Heart right ventricle (tissue), 16 donors: ENCODE measurements at places on chromosomes 12 and 14. TPM values are rescaled to one million over a fixed set of nuclear protein-coding genes. Genes with fewer than 3 reads are reported as not detected.
A peak's percentile ranks its signal among the peaks of the same experiment; 100 is the strongest.

DNA sequence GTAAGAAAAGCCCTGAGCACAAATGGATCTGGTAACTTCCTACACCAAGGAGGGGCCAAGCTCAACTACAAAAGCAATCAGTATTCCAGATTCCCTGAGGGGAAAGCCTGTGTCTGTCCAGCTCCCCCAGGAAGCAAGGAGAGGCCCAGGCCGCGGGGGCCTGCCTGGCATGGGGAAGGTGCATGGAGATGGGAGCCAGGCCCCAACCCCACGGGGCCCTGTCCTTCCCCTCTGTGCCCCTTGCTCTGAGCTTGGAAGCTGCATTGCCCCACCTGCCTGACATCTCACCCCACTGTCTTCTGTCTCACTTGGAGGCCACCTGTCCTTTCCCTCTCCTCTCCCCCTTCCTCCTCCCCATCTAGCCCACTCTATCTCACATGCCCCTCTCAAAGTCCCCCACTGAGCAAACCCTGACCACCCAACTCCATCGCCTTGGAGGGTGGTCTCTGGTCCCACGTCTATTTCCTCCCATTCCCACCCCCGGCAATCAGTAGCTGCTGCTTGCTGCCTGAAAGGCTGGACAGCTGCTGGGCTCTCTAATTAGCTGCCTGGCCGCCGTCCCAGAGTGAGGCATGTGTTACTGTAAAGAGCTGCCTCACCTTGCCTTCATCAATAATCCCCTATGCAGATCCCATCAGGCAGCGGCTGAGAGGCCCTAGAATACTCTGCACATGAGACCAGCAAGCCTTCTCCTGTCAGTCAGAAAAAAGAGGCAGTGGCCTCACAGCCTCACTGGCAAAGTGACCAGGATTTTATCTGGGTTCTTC is 3.4 kb upstream of the TMEM229B start:
- peak; percentile 32 for DNase-seq

DNA sequence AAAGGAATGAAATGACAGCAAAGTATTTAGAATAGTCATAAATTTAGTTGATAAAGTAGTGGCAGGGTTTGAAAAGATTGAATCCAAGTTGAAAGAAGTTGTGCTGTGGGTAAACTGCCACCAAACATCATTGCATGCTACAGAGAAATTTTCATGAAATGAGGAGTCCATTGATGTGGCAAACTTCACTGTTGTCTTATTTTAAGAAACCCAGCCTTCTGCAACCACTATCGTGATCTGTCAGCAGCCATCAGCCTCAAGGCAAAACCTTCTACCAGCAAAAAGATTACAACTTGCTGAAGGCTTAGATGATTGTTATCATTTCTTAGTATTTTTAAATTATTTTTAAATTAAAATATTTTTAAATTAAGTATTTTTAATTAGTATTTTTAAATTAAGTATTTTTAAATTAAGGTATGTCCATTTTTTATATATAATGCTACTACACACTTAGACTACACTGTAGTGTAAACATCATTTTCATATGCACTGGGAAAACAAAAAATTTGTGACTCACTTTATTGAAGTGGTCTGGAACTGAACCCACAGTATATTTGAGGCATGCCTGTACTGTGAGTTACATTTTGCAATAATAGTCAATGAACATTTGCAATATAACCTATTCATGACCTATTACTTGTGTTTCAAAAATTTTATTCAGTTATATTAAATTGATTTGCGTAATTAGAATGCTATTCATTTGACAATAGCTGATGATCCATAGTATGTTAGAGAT is 67.2 kb upstream of the SYT1 start:
- no peak for DNase-seq

GRCh38 chr12:57134949-57135348 is 6.7 kb downstream of the LRP1 start:
- no peak for DNase-seq

DNA sequence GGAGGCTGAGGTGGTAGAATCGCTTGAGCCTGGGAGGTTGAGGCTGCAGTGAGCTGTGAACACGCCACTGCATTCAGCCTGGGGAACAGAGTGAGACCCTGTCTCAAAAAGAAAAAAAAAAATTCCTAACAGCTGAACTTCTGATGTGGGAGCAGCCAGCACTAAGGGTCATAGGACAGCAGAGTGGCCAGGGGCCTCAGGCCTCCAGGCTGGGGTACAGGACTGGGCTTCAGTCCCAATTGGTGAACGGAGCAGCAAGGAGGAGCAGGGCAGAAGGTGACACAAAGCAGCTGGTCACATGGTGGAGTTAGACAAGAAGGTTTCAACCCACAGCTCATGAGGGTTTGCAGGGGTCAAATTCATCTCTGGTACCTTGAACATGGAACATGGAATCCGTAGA is 40.8 kb upstream of the NRXN3 start:
- no peak for DNase-seq

GRCh38 chr14:90599339-90599738 is 202.5 kb downstream of the CALM1 start:
- DNase-seq: no peak

- DNase-seq: no peak
These were observed 2.7 kb downstream of the TMEM119 start for GRCh38 chr12:108594960-108595710.

DNA sequence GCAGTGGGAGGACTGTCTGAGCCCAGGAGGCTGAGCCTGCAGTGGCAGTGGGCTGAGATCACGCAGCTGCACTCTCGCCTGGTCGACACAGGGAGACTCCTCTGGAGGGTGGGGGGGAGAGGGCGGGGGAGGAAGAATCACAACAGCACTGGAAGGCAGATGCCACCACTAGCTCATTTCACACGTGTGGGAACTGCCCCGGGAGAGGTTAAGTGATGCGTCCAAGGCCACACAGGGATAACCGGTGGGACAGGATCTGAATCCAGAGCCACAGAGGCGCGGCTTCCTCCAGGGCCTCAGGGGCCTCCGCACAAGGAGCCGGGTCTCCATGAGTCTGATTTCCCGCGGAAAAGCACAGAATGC is 20.8 kb downstream of the STX2 start:
- no peak for DNase-seq

DNA sequence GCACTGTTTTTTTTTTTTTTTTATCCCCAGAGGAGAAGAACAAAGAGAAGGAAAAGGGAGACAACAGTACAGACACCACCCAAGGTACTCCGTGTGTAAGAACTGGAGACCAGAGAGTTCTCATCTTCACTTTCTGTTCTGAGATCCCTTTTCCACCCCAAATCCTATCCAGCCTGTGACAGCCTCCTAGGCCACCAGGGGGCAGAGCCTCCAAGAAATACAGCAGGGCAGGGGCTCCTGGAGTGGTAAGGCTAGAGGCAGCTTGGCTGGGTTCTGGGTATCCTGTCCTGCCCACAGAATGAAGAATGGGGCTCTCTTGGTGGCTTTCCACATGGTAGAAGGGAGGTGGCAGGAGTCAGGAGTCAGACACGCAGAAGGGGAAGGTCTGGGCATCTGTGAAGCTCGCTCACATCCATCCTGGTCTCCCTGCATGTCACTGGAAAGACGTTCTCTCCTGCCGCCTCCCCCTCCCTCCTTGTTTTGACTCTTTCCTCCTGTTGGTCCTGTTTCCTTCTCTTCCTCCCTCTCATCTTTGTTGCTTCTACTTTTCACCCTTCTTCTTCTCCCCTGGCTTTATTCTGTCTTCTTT is 12.0 kb downstream of the CLSTN3 start:
- no peak for DNase-seq

DNA sequence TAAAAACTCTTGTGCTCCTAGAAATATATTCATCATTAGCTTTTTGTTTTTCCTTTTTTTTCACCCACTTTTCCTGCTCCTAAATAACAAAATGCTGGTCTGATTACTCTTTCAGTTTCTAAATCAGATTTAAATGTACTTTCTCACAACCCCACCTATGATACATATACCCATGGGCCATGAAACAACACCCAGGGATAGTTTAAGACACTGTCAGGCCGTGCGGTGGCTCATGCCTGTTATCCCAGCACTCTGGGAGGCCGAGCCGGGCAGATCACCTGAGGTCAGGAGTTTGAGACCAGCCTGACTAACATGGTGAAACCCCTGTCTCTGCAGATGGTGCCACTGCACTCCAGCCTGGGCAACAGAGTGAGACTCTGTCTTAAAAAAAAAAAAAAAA is 1.6 kb upstream of the NUMB start:
- no peak for DNase-seq

DNA sequence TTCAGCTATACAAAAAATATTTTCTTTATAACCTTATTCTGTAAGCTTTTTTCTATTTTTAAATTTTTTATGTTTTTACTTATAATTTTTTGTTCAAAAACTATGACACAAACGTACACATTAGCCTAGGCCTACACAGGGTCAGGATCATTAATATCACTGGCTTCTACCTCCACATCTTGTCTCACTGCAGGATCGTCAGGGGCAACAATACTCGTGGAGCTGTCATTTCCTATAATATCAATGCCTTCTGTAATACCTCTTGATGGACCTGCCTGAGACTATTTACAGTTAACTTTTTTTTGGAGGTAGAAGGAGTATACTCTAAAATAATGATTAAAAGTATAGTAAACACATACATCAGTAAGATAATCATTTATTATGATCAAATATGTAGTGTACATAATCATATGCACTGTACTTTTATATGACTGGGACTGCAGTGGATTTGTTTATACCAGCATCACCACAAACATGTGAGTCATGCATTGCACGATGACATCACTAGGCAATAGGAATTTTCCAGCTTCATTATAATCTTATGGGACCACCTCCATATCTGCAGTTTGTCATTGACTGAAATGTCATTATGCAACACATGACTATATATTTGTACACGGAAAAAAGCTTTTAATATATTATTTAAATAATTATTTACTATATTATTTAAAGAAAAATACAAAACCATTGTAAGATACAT is 18.5 kb upstream of the PMCH start:
- DNase-seq: no peak

DNA sequence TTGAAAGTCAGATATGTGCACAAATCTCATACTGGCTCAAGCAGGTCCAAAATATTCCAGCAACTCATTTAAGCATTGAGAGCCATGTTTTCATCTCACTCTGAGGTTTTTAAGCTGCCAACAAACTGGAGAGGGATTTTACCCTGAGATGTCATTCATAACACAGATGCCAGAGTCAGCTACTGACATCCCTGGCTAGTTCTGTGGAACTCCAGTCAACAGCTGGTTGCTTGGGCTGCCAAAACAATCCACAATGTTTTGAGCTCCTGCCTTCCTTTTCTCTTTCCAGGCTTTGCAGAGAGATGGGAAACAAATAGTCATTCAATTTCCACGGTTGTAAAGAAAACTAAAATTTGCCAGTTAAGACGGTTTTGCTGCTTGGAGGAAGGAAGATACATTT is 621.2 kb upstream of the FBXO33 start:
- no peak for DNase-seq

The RASSF9 gene
- 1.3 TPM for polyA plus RNA-seq

The CLEC4C gene
- polyA plus RNA-seq: not detected

The UTP20 gene
- polyA plus RNA-seq: 2.2 TPM

The SRP54 gene
- 14.9 TPM for polyA plus RNA-seq

The TRHDE gene
- 0.15 TPM for polyA plus RNA-seq

The HOXC12 gene
- polyA plus RNA-seq: not detected

The PLD4 gene
- 0.07 TPM for polyA plus RNA-seq

The TPH2 gene
- polyA plus RNA-seq: not detected
